ENCODE measurements at places on chromosomes 12 and 14.

- no peak for DNase-seq
These were observed 30.2 kb upstream of the EVL start for GRCh38 chr14:100034961-100035500.

DNA sequence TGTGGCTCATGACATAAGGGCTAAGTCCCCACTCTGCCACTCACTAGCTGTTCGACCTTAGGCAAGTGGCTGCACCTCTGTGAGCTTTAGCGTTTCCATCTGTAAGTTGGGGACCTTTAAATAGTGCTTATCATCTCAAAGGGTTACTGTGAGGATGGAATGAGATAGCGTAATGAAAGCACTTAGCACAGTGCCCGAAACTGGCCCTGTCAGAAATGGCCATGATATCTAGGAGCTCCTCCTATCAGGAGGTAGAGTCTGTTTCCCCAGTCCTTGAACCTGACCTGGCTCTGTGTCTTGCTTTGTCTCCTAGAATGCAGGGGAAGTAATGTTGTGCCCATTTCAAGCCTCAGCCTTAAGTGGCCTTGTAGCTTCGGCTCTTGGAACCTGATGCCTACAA is 211.0 kb downstream of the RBM19 start:
- DNase-seq: no peak

DNA sequence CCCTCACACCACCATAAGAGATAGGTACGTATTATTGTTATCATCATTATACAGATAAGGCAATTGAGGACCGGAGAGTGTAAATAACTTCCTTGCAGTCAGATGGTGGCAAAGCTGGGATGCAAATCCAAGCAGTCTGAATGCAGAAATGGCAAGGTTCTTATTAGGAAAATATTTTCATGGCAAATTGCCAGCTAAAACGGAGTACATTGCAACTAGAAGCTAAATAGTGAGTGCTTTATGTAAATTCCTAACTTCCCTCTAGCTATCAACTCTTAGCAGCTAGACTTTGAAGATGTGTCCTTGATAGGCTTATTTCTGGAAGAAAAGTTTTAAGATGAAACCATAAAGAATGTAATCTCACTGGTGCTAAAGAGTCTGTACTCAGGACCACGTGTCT is 323.9 kb upstream of the DIO2 start:
- no peak for DNase-seq

- DNase-seq: no peak
These were observed 2.5 kb downstream of the TEAD4 start for GRCh38 chr12:2961705-2962104.

DNA sequence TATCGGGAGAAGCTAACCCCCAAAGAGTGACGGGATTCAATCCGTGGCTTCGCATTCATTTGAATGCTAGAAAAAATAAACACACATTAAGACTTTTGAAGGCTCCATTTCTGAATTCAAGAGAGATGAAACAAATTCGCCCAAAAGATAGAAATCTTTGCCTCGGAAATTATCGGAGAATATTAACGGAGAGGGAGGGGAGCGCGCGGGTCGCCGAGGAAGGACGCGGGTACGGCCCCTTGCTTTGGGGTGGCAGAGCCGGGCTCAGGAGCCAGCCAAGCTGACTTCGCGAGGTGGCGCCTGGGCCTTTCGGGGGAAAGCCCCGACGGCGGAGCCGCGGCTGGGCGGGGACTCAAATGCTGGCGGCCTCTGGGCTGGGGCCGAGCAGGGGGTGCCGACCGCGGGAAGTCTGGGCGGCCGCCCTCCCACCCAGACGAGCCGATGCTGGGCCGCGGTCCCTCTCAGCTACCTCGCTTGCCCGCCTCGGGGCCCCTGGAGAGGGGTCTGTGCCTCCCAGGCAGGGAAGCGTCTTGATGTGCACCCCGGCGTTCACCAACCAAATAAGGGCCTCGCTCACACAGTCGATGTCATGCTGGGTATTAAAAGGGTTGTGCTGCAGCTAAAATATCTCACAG is 14.7 kb downstream of the NKX2-1 start:
- peak; percentile 34 for DNase-seq

DNA sequence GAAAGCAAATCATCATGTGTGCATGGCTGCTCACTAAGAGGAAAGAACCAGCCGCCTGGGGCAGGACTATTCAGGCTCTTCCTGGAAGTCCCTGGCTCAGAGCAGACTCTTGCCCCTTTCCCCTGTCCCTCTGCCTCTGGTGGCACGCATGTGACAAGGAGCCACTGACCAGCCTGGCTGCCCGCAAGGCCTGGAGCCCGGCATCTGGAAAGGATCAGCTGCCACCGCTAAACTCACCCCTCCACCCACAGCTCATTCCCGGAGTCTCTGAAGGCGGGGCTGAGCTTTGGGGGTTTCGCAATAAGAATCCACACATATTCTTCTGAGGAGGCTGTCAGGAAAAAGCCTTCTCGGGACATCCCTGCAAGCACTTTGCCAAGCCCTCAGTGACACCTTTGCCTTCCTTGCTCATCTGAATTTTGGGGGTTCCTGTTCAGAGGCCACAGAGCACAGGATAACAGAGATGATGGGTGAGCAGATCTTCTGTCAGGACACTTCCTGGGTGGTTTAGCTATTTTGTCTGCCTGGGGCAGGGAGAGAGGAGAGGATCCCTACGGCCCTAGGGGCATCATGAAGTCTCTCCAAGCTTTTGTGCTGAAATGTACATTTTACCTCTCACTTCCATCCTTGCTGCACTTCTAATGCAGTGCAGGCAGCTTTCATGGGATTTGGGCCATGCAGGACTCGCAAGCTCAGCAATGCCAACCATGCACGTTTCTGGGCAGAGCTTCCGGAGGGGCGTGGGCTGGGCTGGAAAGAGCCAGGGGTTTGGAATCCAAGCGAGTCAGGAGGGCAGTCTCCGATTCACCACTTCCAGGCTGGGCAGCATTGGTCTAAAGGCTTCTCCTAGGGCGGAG is 124.8 kb upstream of the MAP1LC3B2 start:
- DNase-seq: no peak

GRCh38 chr14:27253966-27254365 is 656.1 kb upstream of the NOVA1 start:
- no peak for DNase-seq

DNA sequence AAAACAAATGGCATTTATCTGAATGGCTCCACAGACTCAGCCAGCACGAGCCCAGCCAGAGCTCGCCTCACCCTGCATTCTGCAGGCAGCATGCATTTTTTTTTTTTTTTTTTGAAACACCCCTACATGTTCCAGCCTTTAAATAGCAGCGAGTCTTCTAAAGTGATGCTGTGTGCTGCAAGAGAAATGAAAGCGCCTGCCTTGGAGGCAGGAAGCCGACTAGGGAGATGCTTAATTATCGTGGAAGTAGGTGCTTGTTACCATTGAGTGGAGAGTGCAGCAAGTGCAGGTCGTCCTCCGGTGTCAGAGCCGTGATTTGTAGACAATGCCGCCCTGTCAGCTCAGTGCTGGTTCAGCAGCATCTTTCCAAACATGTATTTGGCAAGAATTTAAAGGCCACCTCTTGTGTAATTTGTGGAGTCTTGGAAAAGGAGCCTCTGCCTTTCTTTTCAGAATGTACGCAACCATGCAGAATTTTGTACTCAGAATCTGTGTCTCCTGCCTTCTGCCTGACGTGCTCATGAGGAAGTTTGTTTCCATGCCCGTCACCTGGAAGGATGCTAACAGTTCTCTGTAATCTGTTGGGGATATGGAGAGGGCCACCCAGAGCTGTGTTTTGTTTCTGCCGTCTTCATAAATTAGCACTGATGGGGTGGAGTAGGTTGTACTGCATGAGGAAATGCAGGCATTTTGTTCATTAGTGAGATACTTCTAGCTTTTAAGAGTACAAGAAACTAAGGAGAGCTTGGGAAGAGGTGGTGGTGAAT is 345.9 kb upstream of the RGS6 start:
- DNase-seq: no peak

GRCh38 chr12:43893670-43894069 is 57.8 kb downstream of the TMEM117 start:
- DNase-seq: no peak
